ENCODE measurements at places on chromosomes 6 and 20.

DNA sequence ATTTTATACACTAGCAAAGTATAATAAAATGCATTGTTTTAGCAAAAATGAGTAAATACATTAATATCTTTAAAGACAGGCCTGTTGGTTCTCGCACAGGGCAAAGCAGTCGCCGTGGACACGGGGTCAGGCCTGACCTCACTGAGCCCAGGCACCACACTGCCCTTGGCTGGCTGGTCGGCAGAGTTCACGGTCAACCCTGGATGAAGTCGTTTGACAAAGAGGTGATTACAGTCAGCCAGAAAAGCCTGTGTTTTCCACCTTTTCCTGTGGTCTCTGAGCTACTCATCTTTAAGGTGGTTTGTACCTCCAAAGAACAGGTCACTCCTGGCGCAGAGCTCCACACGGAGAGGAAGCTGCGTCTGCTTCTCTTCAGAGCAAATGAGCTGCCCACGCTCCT, 191.5 kb downstream of the DLL1 start:
- no peak for DNase-seq

DNA sequence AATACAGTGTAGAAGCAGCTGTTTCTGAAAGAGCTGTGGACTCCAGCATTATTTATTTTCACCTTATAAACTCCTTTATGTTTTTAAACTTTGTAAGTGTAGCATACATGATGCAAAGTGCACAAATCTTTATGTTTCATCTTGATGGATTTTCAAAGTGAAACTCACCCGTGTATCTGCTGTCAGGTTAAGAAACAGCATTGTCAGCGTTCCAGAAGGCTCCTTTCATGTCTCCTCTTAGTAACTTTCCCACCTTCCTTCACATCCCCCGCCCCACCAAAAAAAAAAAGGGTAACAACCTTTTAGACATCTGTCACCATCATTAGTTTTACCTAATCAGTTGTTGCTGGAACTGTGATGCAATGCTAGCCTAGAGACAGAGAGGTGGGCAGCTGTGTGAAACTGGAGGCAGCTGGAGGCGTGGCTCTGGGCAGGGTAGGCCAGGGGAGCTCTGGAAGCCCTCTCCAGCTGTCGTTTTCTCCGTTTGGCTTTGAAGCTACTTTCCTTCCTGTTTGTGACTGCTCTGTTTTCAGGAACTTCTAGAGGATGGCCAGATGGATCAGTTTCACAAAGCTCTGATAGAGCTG, 7.2 kb downstream of the ACTR5 start:
- DNase-seq = no peak

DNA sequence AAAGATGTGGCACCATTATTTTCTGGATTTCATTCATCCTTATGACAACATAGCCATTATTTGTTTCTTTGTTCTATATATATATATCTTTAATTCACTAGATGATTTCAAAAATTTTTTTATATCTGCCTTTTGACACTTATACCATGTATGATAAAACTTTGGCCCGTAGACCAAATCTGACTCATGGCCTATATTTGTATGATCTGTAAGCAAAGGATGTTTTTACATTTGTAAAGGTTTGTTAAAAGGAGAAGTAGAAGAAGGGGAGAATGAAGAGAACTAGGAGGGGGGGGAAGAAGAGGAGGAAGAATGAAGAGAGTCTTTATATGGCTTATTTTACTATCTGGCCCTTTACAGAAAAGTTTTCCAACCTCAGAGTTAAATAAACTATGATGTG, 279.7 kb downstream of the LAMA2 start:
- no peak for DNase-seq

DNA sequence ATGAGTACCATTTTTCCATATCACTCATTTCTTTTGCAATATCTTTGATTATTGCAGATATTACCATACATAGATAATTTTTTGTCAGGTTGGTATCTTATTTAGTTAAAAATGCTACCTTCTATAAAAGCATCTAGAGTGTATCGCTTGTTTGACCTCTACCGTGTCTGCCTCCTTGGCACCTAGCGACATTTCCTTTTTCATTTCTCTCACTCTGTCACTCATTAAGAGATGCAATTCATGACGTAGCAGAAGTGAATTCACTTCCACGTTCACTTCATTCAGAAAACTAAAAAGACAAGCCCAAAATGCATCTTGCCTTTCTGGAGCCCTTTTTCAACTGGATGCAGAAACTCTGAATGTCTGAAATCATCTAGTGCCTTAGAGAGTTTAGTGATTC, 172.9 kb downstream of the MMS22L start:
- no peak for DNase-seq

- no peak for DNase-seq
These were observed 81.1 kb downstream of the STMND1 start for GRCh38 chr6:17182961-17183360.

- peak; percentile 26 for DNase-seq
These were observed at the start of gene CCDC170 for GRCh38 chr6:151493804-151494234. Gene CCDC170, plus strand, starts transcription at chr6:151494017. Its CDS starts 112 bp downstream, at chr6:151494129.

DNA sequence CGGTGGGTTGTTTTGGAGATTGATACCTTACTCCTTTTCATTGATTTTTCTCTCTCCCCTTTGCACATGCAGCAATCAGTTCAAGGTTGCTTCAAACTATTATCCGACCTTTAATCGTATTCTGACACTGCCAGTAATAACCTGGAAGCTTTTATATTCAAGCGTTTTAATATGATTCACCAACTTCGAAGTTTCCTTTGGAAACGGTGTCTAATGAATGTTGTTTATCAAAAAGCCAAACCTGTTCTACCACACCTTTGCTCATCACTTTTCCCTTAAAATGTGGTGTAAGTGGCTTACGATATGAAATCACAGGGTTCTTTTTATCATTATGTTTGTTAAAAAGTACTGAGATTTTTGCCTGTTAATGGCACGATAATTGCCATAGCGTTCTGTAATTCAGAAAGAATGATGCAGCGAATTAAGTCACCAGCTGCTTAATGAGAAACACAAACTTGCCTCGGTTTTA, 660 bp downstream of the STXBP5 start:
- no peak for DNase-seq

GRCh38 chr20:8663424-8663823, 405.5 kb upstream of the PLCB4 start:
- no peak for DNase-seq

GRCh38 chr20:35796571-35796970, 24.8 kb downstream of the PHF20 start:
- DNase-seq = no peak

DNA sequence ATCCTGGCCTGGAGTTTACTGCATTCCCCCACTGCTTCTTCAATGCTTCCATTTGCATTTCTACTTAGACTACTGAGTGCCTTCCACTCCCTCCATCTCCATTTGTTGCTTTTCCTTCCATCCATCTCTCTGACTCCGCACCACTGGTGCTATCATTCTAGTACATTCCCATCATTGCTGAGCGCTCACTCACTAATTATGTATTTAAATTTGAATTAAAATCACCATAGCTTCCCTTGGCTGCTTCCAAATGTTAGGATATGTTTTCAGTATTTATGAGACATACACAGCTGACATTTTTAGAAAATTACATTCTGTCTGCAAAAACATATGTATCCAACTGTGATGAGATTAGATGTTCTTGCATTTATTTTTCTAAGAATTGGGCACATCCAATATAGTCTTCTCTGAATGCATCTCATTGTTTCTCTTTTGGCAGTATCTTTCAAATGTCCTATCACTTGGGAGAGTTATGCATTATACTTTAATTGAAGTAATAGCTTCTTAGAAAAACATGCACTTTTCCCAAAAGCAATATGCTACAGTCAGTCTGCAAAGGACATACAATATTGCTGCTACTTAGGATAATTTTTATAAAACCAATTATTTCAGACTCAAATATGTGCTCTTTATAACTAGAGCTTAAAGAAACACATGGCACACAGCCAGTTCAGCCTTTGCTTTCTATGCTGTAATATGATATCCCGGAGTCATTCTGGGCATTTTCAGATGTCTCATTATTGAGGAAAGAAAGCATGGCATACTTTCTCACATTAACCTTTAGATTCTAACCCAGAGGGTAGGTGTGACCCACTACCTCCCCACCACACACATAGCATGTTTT, 12.1 kb upstream of the COL21A1 start:
- DNase-seq = no peak

GRCh38 chr6:37200085-37200484, 30.1 kb downstream of the PIM1 start:
- no peak for DNase-seq

- no peak for DNase-seq
These were observed 209.0 kb upstream of the ECI2 start for GRCh38 chr6:4344317-4344899.

DNA sequence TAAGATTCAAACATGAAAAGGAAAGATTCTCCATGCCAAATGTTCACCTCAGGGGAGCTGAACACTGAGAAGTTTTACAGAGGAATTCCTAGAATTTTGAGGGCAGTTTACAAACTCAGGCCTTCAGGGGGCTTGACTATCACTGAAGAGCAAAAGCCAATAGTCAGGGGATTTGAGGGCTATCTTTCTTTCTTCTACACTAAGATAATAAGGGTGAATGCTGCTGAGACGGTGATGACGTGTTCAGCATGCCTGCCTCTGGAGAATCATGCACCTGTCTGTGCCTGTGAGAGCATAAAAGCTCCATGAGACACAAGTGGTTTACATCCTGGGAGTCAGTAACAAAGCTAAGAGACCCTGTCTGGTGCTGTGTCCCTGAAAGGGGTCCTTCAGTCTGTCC, 1085.6 kb downstream of the KIF16B start:
- no peak for DNase-seq

GRCh38 chr6:79149884-79150283, 71.8 kb upstream of the PHIP start:
- DNase-seq = no peak

GRCh38 chr6:114049367-114049966, 78.5 kb upstream of the HDAC2 start:
- no peak for DNase-seq

DNA sequence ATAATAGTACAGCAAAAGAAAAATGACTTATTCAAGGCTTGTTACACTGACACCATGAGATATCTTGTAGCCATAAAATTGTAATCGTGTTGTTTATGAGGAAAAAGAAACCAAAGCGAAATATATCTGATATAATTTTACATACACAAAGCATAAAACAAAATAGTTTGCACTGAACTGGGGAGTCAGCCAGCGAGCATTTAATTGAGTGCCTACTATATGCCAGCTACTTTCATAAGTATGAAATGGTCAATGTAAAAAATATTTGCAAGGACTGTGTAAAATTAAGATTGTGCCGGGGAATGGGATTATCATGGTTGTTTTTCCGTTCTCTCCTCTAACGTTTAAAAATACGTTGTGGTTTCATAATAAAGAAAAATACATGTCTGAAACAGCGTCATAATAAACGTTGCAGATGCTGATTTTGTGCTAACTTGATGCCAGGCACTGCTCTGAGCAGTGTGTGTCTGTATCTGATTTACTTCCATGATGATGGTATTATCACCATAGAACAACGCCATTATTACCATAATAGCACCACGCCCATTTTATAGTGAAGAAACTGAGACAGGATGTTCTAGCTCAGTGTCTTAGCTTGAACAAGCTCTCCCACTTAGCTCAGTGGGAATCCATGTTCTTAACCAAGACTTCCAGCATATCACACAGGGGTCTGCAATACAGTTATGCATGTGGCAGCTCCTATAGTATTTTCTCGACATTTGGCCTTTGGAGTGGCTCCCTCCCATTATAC, 144.6 kb downstream of the BCAS1 start:
- no peak for DNase-seq

- peak; percentile 66 for DNase-seq
These were observed 50.6 kb downstream of the SRC start for GRCh38 chr20:37396416-37397075.

GRCh38 chr6:44138717-44139350, 11.5 kb downstream of the TMEM63B start:
- DNase-seq = no peak

- no peak for DNase-seq
These were observed 55.5 kb upstream of the ARMH2 start for GRCh38 chr6:24854077-24854666.

DNA sequence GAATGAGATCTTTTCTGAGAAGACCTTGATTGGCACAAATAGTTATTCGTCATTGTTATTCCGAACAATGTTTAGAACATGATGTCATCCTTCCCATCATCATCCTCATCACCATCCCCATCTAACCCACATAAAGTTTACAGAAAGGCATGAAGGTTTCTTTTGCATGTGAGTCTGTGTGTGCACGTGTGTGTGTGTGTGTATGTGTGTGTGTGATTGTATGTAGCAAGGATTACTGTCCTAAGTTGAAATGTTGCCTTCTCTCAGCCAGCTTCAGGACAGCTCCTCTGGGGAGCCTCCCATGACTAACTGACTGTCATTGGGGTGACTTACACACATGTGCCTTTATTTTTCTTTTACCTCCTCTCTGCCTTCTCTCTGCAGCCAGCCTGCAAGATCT, 113.5 kb downstream of the SLC22A3 start:
- no peak for DNase-seq

- DNase-seq = no peak
These were observed 44.9 kb downstream of the PRND start for GRCh38 chr20:4766631-4767030.

- no peak for DNase-seq
These were observed 8.0 kb upstream of the UTRN start for GRCh38 chr6:144277174-144277573.

- DNase-seq = no peak
These were observed 19.1 kb upstream of the LYRM2 start for GRCh38 chr6:89657445-89658158.

DNA sequence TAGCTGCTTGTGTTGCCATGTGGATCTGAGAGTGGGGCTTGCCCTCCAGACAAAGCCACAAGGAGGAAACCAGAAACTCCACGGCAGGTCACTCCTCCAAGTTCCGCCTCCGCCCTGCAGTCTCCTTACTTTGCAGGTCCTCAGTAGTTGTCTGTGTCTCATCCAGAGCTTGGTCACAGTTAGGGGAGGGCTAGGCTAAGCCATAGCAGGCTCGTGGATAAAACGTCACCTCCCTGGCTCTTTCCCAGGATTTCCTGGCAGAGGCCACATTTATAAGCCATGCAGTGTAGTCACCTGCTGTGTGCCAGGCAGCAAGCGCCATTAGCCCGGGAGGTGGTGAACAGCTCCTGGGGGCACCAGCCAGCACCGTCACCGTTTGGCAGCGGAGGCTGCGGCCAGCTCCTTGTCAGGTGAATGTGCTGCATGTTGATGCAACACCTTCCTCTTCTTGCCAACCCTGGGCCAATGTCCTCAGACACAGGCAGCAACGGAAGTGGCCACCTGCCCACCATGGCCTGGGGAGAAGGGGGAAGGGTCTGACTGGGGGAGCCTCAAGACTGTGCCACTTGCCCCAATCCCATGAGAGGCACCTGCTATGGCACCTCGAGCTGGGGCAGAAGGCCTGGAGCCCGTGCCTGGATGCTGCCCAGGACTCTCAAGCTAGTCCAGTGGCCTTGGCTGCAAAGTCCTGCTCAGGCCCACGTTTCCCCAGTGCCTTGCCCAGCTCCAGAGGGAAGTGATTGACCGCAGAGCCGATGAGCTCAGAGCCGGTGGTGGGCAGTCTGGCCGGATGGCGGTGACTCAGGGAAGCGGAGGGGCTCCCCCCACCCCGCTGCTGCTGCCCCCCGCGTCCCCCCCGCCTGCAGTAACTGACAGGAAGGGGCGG, 39.0 kb upstream of the SLCO4A1 start:
- no peak for DNase-seq

All from muscle of arm (tissue), 14 donors.